CD4-positive, alpha-beta T cell treated with Interleukin-4 for 4 hours (primary cell): ENCODE measurements at places on chromosomes 5 and 9.

- DNase-seq, result no peak
Observed at GRCh38 chr9:129113645-129114304, 2.6 kb downstream of the PTPA start.

GRCh38 chr9:121283080-121283398 lies 15.1 kb downstream of the GSN start:
- DNase-seq, result no peak

DNA sequence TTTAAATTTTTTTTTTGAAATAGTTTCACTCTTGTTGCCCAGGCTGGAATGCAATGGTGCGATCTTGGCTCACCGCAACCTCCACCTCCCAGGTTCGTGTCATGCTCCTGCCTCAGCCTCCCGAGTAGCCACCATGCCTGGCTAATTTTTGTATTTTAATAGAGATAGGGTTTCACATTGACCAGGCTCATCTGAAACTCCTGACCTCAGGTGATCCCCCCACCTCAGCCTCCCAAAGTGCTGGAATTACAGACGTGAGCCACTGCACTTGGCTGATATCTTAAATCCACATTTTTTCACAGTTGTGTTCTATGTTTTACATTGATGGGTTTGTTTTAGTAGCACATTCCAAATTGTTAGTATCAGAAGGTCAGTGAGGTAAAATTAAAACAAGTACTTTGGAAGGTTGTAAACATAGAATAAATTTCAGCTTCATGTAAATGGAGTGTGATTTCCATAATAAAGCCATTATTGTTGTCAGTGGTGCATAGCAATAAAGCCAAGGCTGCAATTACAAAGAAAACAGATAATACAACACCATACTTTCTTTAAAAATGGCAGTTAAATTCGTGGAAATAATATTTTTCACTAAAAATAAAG lies 287.2 kb downstream of the ARRDC3 start:
- DNase-seq, result no peak

DNA sequence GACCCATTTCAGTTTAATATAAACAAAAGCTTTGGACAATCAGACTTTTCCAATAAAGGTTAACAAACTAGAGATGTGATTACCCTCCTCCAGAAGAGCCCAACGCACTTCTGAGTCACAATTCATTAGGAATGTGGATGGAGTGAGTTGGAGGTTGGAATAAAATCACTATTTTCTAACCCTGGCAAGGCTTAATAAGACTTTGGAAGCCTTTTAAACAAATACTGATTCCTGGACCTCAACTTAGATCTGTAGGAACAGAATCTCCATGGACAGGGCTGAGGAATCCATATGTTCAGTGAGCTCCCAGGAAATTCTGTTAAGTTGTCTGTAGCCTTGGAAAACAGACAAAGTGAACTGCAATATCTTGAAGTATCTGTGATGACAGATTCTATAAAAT lies 233.5 kb upstream of the ELL2 start:
- DNase-seq, result no peak
